ENCODE measurements at places on chromosomes 7 and 10.

GRCh38 chr7:140056431-140057142, 6.2 kb downstream of the PARP12 start:
- DNase-seq = no peak

- DNase-seq = no peak
Observed at GRCh38 chr10:73413108-73413527, 740 bp downstream of the ANXA7 start.

- DNase-seq = no peak
Observed at GRCh38 chr7:37438906-37439652, 9.6 kb downstream of the ELMO1 start.

GRCh38 chr10:102919246-102919959, 1.3 kb downstream of the CNNM2 start:
- no peak for DNase-seq

- no peak for DNase-seq
Observed at GRCh38 chr10:116828116-116828515, 21.2 kb upstream of the ENO4 start.

GRCh38 chr7:87083865-87084519, 24.5 kb upstream of the ELAPOR2 start:
- no peak for DNase-seq

- no peak for DNase-seq
Observed at GRCh38 chr7:69438584-69439412, 159.5 kb upstream of the AUTS2 start.

- no peak for DNase-seq
Observed at GRCh38 chr7:99631295-99632109, 14.8 kb downstream of the ZSCAN25 start.
